ENCODE measurements at places on chromosomes 2 and 18. TPM values are rescaled to one million over a fixed set of nuclear protein-coding genes. Genes with fewer than 3 reads are reported as not detected.

GRCh38 chr2:233185963-233186362, 65.5 kb upstream of the ATG16L1 start:
- no peak for DNase-seq

DNA sequence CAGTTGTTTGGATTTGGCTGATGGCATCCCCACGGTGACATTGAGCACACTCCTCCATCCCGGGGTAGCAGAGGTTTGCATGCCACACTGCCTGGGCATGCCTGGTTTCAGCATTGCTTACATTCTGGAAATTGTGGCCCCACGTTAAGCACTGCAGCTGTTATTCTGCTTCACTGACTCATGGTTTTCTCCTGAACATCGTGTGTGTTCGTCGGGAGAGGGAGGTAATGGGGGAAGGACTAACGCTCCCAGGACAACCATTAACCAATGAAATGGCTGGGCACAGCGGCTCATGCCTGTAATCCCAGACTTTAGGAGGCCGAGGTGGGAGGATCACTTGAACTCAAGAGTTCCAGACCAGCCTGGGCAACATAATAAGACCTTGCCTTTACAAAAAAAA, 28.2 kb upstream of the YWHAQ start:
- no peak for DNase-seq

- DNase-seq: no peak
Observed at GRCh38 chr2:40315683-40316082, 136.2 kb downstream of the SLC8A1 start.

DNA sequence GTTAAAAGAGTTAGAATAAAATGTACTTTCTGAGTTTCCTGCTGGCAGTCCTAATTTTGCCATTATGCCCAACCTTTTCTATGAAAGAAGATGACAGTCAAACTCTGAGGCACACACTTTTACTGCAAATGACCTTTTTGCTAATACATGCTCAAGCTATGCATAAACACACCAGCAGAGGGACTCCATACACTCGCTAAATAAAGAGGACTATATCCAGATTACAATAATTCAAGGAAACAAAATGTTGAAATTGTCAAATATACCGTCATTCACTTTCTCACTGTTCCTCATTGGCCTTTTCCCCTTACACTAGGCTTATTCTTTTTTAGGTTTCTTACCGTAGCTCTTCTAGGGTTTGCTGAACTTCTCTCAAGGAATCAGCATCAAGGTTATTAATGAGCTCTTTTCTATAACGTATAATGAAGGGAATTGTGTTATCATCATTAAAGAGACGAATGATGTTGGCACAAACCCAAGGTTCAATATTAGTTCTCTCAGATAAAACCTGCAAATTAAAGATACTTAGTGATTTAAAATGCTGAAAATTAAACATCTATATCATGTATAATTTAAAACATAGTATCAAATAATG, 25.7 kb downstream of the SRBD1 start:
- DNase-seq: no peak

DNA sequence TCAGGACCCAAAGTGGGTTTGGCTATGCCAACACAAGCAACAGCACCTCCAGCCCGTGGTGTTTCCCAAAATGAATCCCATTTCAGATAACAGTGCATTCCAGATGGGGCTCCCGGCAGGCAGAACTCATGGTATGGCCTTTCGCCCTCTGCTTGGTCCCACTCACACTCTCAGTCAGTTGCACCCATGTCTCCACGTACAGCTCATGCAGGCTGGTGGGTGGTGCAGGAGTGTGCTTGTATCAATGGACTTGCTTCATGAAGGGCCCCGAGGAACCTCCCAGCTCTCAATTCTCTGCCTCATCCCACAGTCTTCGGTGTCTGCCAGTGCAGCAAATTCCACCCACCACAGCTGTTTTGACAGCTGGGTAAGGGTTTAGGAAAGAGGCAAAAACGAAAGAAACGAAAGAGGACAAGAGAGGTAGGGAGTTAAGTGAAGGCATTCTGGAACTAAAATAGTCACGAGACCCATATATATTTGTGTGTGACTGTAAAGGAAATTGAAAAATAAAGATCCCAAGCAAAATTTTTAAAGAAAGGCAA, 278.1 kb downstream of the DCDC2C start:
- DNase-seq: no peak

DNA sequence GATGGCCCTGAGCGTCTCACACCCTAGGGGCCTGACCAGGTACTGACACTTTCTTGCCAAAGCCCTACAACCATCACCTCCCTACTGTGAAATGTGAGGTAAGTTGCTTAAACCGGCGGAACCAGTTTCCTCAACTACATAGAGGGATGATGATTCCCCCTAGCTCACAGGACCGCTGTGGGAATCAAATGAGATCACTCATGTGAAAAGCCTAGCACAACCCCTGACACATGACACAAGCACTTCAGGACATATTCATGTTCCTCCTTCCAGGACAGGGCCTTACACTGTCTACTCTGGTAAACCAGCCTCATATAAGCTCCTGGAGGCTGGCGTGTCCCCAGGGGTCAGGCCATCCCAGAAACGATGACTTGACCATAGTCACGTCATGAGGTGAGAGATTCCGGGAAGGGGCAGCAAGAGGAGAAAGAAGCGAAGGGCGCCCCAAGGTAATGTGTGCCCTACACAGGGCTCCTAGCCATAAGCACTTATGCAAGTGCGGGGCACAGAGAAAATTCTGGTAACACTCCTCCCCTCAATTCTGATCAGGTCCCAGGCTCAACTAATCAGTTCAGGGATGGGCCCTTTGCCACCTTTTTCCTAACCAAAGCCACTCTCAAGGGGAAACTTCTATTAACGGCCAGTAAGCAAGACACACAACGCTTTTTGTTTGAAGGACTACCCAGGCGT, 49.5 kb downstream of the C2orf42 start:
- peak; percentile 61 for DNase-seq

GRCh38 chr2:122135021-122135937, 379.8 kb downstream of the TSN start:
- DNase-seq: no peak

ACADL gene
- 2.5 TPM for total RNA-seq

- DNase-seq: no peak
Observed at GRCh38 chr2:205803500-205803899, 121.2 kb downstream of the NRP2 start.

GAL3ST2 gene
- 0.44 TPM for total RNA-seq

FAM228A gene
- total RNA-seq: 0.77 TPM

GRCh38 chr2:39127973-39128372, 7.1 kb upstream of the SOS1 start:
- DNase-seq: no peak

DNA sequence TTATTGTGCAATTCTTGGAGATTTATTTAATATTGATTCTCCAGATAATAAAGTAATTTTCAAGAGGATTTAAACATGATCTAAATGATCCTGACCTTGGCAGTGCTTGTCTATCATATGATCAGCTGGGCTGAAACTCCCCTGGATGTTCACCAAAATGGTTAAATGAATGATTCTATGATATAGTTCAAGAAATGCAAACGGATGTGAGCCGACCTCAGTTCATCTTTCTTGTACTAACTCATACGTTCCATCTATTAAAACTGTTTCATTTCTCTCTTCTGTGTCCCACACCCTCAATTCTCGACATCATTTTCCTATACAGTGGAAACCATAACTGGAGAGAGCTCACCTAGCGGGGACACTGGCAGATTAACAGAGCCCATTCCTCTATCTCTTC, 281.7 kb upstream of the CCDC68 start:
- no peak for DNase-seq

KCNIP3 gene
- 2.6 TPM for total RNA-seq

FOXI3 gene
- not detected for total RNA-seq

DNA sequence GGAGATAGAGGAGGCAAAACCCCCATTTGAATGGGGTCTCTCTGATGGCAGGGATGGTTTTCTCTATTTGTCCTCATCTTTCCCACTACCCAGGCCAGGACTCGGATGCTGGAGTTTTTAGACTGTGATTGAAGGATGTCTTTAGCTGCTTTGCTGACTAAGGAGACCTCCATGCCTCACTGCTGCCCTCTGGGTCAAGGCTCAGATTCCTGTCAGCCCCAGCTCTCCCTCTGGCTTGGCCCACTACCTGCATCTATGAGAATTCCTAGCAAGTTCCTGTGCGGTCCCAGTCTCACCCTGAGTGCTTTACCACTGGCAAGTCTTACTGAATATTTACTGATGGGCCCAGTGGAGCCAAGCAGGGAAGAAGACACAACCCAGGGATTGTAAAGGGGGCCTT, 184.0 kb downstream of the CELF4 start:
- DNase-seq: no peak

DSG4 gene
- not detected for total RNA-seq

GRCh38 chr2:68403199-68403644, 38.1 kb downstream of the PLEK start:
- peak; percentile 26 for DNase-seq

DNA sequence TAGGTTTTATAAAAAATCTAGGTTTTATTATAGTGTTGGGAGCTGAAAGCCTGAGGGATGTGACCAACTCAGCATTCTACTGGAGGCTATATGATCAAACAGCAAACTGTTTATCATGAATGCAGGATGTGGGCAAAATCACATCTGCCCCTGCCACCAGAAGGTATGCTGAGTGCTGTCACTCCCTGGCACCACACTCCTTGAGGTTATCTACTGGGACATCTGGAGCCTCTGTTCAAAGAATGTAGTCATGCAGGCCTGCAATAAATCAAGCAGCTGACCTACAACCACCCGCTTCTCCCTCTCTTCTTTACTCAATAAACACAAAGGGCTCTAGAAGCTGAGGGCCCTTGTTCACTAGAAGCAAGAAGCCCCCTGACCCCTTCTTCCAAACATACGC, 328.4 kb upstream of the DDX18 start:
- DNase-seq: no peak

DNA sequence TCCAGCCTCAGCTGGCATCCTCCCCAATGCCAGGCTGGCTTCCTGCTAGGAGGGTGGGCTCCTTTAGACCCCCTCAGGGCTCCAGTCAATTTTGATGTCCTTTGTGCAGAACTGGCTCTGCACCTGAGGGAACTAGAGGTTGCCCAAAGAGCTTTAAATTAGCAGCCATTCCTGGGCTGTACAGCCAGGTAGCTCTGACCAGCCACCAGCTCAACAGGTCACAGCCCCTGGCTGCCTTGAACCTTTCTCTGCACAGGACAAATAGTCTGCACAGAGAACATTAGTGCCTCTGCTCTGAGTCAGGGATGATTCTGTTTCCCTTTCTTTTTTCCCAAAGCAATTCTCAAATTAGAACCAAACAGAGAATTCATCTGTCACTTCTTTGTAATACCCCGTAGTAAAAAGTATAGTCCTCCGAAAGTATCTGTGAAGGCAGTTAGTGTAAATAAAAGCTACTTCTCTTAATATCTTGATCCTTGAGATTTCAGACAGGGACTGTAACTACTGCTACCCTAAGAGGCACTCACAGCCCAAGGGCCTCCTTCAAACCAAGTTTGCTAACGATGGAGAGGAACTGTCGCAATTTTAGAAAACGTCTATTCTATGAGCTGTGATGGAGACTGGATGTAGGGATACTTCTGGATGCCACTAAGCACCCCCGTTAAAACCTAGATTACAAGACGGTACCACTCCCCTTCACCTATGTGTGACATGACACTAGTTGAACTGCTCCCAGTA, 3.0 kb downstream of the TTC32 start:
- DNase-seq: no peak

- DNase-seq: no peak
Observed at GRCh38 chr18:31246460-31246859, 71.5 kb upstream of the DSG1 start.

ITM2C gene
- total RNA-seq: 42.7 TPM

- DNase-seq: no peak
Observed at GRCh38 chr2:9700109-9700495, 69.3 kb upstream of the YWHAQ start.

PGAP1 gene
- 7.9 TPM for total RNA-seq

ATP6V1B1 gene
- 0.89 TPM for total RNA-seq

TRAPPC8 gene
- total RNA-seq: 35.5 TPM

DNA sequence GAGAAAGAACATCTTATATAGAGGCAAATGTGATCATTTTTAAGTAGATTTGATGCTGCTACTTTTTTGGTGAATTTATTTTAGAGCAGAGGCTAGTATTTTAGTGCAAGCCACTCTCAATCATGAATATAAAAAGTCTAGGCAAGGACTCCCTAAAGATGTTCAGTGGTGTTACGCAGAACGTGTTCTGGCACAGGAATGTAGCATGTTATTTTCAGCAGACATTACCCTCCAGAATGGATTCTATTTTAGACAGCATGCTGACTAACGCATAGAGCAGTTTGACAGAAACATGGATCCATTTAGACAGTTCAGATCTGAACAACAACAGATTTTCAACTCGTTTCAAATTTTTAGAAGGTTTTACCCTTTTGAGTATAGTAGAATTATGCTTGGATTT, 54.1 kb downstream of the DSC3 start:
- DNase-seq: no peak

- DNase-seq: no peak
Observed at GRCh38 chr2:166613226-166613625, 119.2 kb upstream of the SCN7A start.

GRCh38 chr2:26292646-26293045, 47.9 kb downstream of the HADHB start:
- no peak for DNase-seq

CDK5R2 gene
- total RNA-seq: not detected

- no peak for DNase-seq
Observed at GRCh38 chr2:206275312-206276055, 1.0 kb downstream of the ZDBF2 start.

GRCh38 chr2:219727771-219728429, 100.5 kb downstream of the SLC4A3 start:
- no peak for DNase-seq

GAREM2 gene
- 4.2 TPM for total RNA-seq

ITGA4 gene
- 2.6 TPM for total RNA-seq

DNA sequence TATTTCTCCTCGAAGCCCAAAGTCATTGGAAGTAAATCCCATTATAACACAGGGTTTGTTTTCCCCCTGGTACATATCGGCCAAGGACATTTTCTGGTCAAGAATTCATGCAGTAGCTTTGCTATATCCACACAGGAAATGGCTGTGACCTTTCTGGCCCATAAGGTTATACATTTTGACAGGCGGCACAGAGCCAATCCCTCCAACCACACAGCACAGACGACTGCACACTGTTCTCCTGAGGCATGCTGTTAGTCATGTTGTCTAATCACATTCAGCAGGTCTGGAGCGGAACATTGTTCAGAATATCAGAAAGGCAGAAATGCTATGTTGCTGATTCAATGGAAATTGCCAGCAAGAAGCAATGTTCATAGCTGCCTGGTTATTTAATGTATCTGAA, 742.3 kb upstream of the SLC8A1 start:
- DNase-seq: peak; percentile 24
